ENCODE measurements at places on chromosomes 13 and 19.

DNA sequence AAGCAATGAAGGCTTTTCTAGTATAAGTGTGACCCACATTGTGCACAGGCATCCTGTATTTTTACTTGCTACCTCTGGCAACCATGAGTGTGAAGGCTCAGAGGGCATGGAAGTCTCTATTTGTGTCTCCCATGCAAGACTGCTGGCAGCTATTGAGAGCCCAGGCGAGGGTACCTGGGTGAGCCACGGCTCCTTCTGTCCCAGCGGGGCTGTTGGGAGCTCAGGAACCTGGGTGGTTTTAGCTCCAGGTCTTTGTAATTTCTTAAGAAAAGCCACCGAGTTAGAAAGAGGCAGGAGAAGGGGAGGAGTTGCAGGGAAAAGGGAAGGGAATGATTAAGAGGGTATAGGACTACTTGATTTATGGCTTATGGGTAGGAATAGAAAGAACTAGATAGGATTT, 190.4 kb upstream of the SOX1 start:
- DNase-seq, result no peak

GRCh38 chr13:39765801-39766463, 110.5 kb downstream of the COG6 start:
- DNase-seq, result peak; percentile 99

DNA sequence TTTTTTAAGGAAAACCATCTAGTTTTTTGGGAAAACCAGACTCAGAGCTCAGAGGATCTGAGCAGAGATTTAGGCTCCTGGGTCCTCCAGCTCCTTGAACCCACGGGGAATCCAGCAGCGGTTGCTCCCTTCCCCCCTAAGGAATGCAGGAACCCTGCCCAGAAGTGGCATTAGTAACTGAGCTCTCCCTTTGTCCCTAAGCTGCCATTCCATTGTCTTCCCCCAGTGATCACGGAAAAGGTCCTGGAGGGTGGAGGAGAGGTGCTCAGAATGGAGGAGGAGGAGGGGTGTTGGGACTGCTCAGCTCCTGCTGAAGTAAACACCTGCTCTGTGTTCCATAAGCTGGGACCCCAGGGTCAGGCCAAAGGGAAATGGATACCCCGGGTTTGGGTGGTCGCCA, 16.8 kb upstream of the OR1M1 start:
- DNase-seq, result peak; percentile 52

GRCh38 chr19:57818378-57818777, 3.7 kb upstream of the ZNF552 start:
- DNase-seq, result no peak

GRCh38 chr13:27352698-27353097, 71.7 kb upstream of the GTF3A start:
- no peak for DNase-seq

GRCh38 chr13:95630593-95630992, 13.9 kb downstream of the DZIP1 start:
- DNase-seq, result no peak

DNA sequence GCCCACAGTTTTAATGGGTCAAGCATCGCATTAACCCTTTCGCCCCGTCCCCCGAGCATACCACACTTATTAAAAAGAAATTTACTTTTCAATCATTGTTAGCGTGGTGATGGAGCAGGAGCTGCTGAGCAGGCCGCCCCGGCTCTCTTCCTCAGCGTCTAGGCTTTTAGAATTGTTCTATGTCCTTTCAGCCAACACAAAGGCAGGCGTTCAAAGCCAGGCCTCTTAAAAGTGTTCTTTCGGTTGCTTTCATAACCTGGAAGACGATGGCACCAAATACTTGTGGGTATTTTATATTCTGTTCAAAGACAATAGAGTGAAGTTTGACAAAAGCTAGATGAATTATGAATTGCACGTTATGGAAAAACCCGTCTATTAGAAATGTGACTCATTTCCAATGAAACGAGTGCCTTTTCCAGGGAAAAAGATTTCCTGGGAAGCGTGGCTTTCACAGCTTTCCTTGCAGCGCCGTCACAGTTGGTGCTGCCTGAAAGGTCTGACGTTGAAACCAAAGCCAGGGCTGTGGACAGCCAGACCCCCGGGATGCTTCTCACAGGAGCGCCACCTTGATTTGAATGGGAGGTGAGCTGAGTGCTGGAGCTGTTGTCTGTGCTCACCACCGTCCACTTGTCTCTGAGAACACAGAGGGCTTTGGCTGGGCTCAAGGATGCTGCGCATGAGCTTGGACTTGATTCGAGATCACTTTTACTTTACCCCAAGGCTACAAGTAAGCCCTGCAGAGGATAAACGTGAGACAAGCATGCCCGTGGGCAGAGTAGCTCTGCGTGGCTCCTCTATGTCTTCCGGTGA, 78.8 kb downstream of the SOX1 start:
- no peak for DNase-seq

DNA sequence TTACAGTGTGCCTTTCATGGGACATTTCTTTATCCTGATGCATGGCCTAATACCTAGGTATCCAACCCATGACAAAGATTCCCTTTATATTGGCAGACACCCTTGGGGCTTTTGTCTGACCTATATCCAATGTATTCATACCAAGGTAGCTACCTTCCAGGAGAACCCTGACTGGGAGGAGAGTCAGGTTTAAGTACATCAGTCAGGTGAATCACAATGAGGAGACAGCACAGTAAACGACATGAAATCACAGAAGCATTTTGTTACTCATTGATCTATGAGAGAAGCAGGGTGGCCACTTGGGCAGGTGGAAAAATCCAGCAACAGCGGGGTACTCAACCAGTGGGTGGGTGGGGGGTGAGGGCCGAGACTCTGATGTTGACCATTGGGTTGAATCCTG, 527.4 kb upstream of the ATXN8OS start:
- DNase-seq, result no peak

- no peak for DNase-seq
Observed at GRCh38 chr13:113411216-113412023, 41.9 kb downstream of the ADPRHL1 start.

DNA sequence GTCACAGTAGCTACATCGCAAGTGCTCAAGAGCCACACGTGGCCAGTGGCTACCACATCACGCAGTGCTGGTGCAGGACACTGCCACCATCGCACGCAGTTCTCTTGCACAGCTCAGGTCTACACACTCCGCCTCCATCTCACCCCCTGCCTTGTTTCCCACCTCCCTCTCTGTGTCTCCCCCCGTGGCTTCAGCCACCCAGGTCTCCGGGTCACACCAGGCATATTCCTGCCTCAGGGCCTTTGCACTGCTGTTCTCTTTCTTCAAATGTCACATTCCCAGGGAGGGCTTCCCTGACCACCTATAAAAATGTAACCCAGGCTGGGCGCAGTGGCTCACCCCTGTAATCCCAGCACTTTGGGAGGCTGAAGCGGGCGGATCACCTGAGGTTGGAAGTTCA, 10.6 kb downstream of the CCDC8 start:
- no peak for DNase-seq

DNA sequence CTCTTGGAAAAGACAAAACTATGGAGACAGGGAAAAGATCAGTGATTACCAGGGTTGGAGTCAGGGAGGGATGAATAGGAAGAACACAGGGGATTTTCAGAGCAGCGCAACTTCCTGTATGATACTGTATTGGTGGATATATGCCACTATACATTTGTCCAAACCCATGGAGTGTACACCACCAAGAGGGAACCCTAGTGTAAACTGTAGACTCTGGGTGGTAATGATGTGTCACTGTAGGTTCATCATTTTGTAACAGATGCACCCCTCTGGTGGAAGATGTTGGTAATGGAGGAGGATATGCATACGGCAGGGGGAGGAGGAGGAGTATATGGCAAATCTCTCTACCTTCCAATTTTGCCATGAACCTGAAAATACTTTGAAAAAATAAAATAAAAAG, 68.1 kb downstream of the UFM1 start:
- DNase-seq, result peak; percentile 49

- DNase-seq, result peak; percentile 68
Observed at GRCh38 chr19:48502350-48503018, 9.2 kb downstream of the LMTK3 start.

- DNase-seq, result no peak
Observed at GRCh38 chr19:30207357-30207756, 164.8 kb upstream of the ZNF536 start.

GRCh38 chr19:14343286-14343685, 38.0 kb upstream of the ADGRE5 start:
- peak; percentile 46 for DNase-seq

DNA sequence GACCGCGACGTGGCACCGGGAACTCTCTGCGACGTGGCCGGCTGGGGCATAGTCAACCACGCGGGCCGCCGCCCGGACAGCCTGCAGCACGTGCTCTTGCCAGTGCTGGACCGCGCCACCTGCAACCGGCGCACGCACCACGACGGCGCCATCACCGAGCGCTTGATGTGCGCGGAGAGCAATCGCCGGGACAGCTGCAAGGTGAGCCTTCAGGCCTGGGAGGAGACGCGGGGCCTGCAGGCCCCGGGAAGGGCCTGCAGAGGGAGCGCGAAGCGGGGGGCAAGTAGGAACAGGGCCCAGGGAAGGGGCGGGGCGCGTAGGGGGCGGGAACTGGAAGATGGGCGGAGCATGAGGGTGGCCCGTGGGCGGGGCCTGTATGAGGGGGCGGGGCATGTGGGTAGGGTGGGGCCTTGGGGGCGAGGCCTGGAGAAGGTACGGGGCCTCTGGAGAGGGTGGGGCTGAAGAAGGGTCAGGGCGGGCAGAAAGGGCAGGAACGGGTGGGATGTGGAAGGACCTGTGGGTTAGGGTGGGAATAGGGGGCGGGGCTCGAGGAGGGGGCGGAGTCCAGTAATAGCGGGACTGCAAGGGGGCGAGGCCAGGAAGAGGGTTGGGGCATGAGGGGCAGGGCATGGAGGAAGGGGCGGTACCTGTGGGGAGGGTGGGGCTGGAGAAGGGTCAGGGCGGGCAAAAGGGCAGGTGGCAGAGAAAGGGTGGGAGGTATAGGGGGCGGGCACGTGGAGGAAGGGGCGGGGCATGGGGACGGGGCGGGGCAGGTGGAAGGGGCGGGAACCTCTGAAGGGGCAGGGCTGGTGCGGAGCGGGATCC, 2.5 kb downstream of the CFD start:
- peak; percentile 93 for DNase-seq

GRCh38 chr19:53849237-53849676, 18.4 kb upstream of the MYADM start:
- DNase-seq, result no peak

DNA sequence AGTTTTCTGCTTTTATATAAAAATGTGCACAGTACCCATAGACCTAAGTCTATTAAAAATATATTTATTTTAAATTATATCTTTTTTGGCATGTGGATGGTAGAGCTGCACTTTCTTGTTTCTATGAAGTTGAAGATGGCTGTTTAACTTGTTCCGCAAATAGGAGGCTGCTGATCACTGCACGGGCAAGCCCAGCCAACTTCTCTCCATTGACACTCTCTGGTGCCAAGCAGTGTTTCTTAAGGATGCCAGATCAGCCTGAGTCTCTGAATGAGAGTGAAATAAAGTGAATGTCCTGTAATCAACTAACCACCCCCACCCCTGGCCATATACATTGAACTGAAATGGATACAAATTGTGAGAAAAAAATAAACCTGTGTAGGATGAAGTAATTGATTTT, 202.9 kb upstream of the KLHL1 start:
- DNase-seq, result no peak

- no peak for DNase-seq
Observed at GRCh38 chr19:5911366-5911765, 2.7 kb upstream of the CAPS start.

DNA sequence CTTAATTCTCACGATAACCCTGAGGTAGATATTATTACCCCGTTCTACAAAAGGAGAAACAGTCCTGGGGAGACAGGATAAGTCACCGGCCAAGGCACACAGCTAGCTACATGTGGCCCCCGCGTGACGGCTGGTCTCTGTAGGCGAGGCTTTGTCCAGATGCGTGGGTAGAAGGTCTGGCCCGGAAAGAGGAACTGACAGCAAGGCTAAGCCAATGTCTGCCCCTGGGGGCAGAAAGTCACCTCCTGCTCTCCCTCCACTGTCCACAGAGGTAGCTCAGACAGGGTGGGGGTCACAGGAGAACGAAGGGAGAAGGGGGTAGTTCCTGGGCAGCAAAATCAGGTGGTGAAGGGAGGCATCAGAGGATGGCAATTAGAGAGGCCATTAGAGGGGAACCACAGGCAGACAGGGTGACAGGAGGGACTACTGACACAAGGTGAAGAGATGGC, 1.8 kb downstream of the APOC4 start:
- no peak for DNase-seq

Data from NCI-H82 (cell line).